ENCODE measurements at places on chromosomes 7 and 10.

DNA sequence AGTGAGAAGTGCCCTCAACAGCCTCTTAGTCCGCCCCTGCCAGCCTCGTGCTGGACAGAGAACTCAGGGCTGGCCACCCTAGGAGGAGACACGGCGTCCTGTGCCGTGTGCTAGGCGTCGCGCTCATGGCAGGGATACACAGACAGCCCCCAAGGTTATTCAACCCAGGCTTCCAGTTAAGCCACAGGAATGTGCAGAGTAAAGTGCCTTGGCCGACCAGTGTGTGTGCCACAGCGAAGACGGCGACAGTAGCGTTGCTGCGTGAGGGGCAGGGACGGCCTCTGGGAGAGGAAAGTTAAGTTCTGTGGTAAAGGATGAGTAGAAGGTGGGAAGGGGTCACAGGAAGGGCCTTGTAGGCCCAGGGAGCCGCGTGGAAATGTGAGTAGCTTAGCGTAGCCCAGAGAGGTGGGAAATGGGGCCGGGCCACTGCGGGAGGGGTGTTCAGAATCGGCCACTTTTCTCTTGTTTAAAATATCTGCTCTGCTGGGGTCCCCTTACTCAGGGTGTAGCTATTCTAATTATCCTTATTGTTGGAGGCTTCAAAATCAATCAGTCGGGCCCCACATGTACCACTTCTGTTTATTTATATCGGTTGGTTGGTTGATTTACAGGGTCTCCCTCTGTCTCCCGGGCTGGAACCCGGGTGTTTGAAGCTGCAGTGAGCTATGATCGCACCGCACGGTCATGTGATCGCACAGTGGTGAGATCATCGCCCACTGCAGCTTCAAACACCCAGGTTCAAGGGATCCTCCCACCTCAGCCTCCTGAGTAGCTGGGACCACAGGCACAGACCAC lies 24.5 kb downstream of the TMEM120A start:
- DNase-seq: no peak

GRCh38 chr7:2301511-2301863 lies 12.8 kb downstream of the SNX8 start:
- no peak for DNase-seq

- DNase-seq: no peak
These were observed 265.7 kb upstream of the NPY start for GRCh38 chr7:24018331-24018730.

- no peak for DNase-seq
These were observed 327.3 kb downstream of the HTR7 start for GRCh38 chr10:90530521-90530920.

GRCh38 chr7:108203537-108203936 lies 73.4 kb upstream of the LAMB4 start:
- DNase-seq: no peak

GRCh38 chr7:26900251-26900650 lies 35.9 kb upstream of the SKAP2 start:
- DNase-seq: no peak

DNA sequence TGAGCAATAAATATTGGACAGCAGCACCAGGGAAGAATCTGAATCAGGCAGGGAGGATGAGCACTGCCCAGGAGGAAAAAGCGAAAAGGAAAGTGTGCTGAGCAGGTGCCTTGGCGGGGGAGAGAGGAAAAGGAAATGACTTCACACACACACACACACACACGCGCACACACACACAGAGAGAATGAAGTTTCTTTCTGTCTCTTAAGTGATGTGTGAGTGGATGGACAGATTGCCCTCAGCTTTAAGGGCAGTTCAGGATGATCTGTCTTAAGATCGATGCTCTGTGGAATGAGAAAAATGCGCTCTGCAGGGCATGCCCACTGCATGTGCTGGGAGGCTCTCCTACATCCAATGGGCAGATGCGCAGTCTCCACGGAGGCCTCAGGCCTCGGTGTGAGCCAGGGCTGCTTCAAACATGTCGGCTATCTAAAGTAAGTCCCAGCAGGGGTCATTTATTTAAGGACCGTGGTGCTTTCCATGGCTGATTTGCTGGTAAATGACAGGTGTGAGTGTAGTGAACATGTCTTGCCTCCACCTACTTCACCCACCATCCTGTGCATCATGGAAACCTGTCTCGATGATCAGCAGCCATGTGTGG lies 2.5 kb upstream of the ACBD5 start:
- DNase-seq: no peak

- DNase-seq: no peak
These were observed at the start of gene GTF2I for GRCh38 chr7:74657692-74658177. GTF2I (plus strand) TSS chr7:74657718; CDS start chr7:74689129, 31,411 bp downstream.

DNA sequence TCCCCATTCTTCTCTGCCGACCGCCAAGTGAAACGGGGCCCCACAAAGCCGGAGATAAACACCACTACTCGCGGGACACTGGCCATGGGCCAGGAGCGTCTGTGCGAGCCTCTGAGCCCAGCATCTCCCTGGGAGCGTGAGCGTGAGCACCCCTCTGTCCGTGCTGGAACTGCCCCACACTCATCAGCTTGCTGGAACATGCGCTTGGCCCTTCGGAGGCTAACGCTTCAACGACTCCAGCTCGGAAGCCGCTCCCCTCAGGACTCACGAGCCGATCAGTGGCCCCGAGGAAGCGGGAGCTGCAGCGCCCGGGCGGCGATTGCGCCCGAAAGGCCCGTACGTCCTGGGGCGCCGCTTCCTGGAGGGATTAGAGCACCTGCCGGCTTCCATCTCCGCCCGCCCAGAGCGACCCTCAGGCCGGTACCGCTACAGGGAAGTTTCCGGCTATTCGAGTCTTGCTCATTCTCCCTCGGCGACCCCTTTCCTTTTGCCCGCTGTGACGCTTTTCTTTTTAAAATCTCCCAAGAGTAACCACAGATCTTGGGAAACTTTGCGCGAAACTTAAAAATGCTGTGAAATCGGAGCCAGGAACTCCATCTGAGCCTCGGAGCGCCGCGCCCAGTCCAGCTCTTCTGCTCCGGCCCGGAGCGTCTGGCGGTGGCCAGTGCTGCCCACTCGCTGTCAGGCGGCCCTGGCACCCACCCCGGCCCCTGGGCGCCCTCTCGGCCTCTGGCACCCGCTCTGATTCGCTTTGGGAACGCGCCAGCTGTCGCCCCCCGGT lies 1.0 kb downstream of the TLL2 start:
- DNase-seq: no peak

DNA sequence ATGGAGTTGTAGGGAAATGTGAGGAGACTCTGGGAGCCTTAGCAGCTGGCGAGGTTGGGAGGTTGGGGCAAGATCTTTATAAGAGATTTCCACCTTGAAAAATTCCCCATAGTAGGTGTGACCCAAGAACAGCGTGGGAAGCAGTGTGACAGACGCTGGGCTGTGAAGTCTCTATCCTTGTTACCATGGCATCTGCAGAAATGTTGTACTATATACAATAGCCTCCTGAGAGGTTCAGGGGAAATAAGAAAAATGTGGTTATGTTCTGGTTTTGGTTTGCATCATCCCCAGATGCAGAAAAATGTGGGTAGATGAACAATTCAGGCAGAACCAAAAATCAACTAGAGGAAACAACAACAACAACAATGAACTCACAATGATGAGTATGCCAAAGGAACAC lies 498.6 kb downstream of the SH2D4B start:
- no peak for DNase-seq

DNA sequence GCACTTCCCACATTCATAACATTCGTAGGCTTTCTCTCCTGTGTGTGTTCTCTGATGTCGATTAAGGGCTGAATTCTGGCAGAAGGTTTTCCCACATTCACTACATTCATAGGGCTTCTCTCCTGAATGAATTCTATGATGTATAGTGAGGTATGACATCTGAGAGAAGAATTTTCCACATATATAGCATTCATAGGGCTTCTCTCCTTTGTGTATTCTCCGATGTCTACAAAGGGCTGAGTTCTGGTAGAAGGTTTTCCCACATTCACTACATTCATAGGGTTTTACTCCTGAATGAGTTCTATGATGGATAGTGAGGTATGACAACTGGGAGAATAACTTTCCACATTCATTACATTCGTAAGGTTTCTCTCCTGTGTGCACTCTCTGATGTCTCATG lies 15.6 kb downstream of the ZNF12 start:
- no peak for DNase-seq

- peak; percentile 34 for DNase-seq
These were observed 7.6 kb downstream of the CYP26A1 start for GRCh38 chr10:93081318-93081717.

GRCh38 chr10:6006546-6006945 lies 29.2 kb upstream of the IL15RA start:
- DNase-seq: no peak

DNA sequence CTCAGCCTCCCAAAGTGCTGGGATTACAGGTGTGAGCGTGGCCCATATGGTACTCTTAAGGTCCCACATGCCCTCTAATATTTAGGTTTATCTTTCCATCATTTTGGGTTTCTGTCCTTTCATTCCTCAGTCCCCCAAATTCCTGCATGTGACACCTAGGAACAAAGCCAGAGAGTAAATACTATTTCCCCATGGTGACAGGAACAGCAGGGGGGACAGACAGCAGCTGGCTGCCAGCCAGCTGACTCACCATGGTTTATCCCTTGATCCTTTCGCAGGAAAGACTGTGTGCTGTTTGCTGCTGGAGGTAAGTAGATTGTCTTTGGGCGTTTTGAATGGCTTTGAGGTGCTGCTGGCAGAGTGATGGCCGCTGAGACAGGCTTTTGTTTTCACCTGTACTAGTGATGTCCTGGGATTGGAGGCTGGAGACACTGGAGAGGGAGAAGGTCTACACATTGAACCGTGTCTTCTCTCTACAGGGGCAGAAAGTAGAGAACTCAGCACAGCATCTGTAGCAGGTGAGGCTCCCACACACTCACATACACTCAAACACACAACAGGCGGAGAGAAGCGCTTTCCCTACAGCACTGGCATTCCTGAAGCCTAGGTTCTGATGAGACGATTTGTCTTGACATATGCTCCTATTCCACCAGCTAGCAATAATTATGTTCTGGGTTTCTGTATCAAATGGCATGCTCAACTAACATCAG lies 83.7 kb upstream of the EFCAB10 start:
- DNase-seq: no peak

DNA sequence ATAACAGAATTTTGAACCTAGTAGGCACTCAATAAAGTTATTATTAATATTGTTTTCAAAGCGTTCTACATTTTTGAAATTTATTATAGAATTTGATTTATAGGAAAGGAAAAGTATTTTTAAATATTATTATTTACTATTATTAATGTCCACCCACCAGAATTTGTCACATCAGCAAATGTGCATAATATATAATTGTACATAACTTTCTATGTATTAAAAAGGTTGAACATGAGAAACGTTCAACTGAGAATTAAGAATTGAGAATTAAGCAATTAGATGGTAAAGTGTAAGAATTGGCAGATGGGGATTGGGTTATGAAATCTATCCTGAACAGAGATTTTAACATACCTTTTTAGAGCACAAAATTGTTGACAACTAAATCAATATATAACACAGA lies 129.8 kb downstream of the PTN start:
- no peak for DNase-seq

GRCh38 chr7:41627645-41628298 lies 75.1 kb downstream of the INHBA start:
- DNase-seq: no peak

GRCh38 chr7:34837316-34837715 lies 179.3 kb downstream of the NPSR1 start:
- DNase-seq: no peak

- no peak for DNase-seq
These were observed 56.2 kb downstream of the GPR26 start for GRCh38 chr10:123722351-123722750.

GRCh38 chr10:51937308-51938140 lies 238.1 kb upstream of the CSTF2T start:
- no peak for DNase-seq

DNA sequence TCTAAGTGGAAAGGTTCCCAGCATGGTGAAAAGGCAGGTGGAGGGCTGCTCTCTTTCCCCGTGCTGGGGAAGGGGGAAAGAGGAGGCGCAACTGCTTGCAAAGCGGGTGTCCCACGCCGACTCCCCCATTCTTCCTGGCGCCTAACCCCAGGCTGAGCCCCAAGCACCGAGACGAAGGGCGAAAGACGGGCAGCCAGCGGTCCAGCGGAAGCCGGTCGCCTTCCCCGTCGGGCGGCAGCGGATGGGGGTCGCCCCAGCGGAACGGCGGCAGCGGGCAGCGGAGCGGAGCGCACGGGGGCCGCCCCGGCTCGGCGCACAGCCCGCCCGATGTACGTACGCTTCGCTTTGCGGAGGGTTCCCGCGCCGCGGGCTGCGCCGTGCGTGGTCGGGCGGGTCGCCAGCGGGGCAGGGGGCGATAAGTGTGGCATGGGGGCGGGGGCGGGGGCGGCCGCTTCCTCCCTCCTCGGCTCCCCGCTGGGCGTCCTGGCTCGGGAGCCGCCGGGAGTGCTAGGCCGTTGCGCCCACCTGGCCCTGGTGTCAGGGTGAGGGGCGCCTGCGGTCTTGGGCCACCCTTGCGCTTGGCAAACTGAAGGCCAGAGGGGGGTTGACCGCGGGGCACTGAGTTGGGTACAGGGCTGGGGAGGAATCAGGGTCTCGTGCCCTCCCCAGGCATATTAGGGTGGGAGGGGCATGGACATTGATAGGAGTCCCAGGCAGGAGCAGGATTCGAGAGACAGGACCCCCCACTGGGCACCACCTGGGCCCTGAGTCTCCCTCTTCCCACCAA lies 35.2 kb upstream of the HSPB1 start:
- no peak for DNase-seq

GRCh38 chr10:108545921-108546320 lies 1377.4 kb downstream of the XPNPEP1 start:
- DNase-seq: no peak

GRCh38 chr7:65809259-65809981 lies 63.5 kb upstream of the VKORC1L1 start:
- DNase-seq: no peak

DNA sequence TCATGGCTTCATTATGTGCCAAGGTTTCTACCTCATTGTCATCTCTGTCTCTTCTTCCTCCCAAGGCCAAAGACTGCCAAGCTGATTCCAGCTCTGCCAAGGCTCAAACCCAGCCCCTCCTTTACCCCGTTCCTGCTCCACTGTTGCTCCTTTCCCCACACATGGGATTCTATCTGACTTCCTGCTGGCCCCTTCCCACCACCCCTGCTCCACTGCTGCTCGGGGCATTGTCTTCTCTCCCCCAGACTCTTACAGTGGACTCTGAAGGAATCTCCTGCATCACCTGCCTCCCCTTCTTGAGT lies 86.3 kb downstream of the COBL start:
- no peak for DNase-seq

GRCh38 chr7:137097111-137097510 lies 228.7 kb downstream of the CHRM2 start:
- no peak for DNase-seq
